ENCODE measurements at places on chromosomes 7 and 10. TPM values are rescaled to one million over a fixed set of nuclear protein-coding genes. Genes with fewer than 3 reads are reported as not detected.
A peak's percentile ranks its signal among the peaks of the same experiment; 100 is the strongest.

GRCh38 chr7:106770191-106770590, 94.9 kb upstream of the PIK3CG start:
- H3K27me3 ChIP-seq: no peaks in the 10 kb centered on the region
- DNase-seq: no peak
- no peaks in the 10 kb centered on the region for H3K36me3 ChIP-seq

DNA sequence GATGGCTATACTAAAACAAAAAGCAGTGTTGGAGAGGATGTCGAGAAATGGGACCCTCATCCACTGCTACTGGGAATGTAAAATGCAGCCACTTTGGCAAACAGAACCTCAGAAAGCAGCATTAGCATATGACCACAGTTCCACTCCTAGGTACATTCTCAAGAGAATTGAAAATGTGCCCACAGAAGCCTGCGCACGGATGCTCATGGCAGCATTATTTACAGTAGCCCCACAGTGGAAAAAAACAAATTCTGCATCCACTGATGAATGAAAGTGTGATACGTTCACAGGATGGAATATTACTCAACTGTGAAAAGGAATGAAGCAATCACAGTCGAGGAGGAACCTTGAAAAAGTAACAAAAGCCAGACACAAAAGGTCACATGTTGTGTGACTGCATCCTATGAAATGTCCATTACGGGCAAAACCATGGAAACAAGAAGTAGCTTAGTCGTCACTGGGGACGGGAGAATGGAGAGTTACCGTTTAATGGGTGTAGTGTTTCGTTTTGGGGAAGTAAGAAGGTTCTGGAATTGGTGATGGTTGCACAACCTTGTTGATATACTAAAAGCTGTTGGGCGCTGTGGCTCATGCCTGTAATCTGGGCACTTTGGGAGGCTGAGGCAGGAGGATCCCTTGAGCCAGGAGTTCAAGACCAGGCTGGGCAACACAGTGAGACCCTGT, 2.5 kb upstream of the UPK3B start:
- H3K27ac ChIP-seq: no peak overlapping the region
- DNase-seq: no peak
- H3K27me3 ChIP-seq: no peaks in the 10 kb centered on the region

DNA sequence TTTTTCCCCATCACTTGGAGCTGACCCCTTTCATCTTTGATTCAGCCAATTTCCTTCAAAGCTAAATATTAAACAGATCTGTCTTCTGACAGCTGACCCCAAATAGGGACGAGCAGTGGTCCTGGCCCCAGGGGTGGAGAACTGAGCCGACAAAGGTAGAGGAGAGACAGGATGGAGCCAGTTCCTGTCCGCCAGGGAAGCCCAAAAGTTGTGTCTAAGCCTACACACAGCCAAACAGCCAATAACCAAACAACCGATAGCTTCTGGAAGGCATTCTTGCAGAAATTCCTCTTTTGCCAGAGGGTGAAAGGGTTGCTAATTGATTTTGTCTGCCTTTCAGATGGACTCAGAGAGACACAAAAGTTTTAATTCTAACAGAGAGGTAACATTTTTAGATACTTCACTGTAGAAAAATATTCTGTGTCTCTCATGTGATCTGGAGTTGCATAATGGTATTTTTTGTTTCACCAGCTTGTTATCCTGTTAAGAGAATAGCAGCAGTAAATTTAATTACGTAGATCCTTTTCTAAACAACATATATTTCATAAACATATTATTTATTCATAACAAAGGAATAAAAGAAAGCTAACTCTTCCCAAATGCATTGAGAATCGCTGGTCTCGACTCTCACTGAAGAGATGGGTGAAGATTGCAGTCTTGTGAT, 161.7 kb upstream of the LYZL1 start:
- H3K36me3 ChIP-seq: no peaks in the 10 kb centered on the region
- no peaks in the 10 kb centered on the region for H3K4me1 ChIP-seq
- DNase-seq: no peak
- H3K4me3 ChIP-seq: no peak overlapping the region
- no peak overlapping the region for H3K27ac ChIP-seq

GRCh38 chr10:24731942-24732341, 8.3 kb upstream of the ARHGAP21 start:
- no peaks in the 10 kb centered on the region for H3K4me1 ChIP-seq
- no peaks in the 10 kb centered on the region for H3K27me3 ChIP-seq
- H3K4me3 ChIP-seq: no peak overlapping the region
- DNase-seq: no peak
- H3K36me3 ChIP-seq: no peaks in the 10 kb centered on the region

- H3K27me3 ChIP-seq: no peaks in the 10 kb centered on the region
- 0 out of 2 replicates have a peak overlapping the region, but pooled peaks have one; percentile 0 for H3K27ac ChIP-seq
- peaks cover 31% of the 10 kb centered on the region for H3K4me1 ChIP-seq
- H3K36me3 ChIP-seq: no peaks in the 10 kb centered on the region
- H3K4me3 ChIP-seq: no peak overlapping the region
Measured at GRCh38 chr7:69837387-69838068, 239.3 kb downstream of the AUTS2 start.

DNA sequence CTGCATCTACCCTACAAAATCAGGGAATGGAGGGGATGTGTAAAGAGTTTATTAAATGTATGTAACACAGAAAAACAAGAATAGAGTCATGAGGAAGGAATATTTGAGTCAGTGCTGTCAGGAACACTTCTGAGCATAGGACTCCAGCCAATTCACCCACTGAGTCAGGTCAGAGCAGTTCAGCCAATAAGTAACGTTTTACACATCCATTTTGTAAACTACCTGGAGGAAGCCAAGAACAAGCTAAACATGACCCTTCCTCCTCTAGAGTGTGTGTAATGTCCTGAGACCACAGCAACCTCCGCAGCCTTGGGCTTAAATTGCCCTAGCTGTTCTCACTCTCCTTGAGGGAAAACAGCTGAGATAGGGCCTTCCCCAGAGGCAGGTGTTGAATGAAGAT, 691.5 kb upstream of the LRRN3 start:
- H3K27ac ChIP-seq: no peak overlapping the region
- no peak overlapping the region for H3K4me3 ChIP-seq
- H3K36me3 ChIP-seq: no peaks in the 10 kb centered on the region
- no peaks in the 10 kb centered on the region for H3K27me3 ChIP-seq
- DNase-seq: no peak

DNA sequence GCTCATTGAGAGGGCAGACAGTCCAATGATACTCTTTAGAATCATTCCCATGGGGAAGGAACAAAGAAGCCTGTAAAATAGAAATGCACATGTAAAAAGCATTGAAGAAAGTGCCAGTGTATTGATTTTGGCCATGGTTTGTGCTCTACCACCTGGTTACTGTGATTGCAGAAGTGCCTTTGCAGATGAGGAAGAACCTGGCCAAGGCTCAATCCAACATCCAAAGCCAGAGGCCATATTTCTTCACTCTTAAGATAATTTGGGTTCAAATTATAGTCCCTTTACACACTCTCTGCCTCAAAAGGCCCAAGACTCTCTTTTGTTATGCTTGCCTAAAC, 122.1 kb downstream of the EGFR start:
- H3K36me3 ChIP-seq: no peaks in the 10 kb centered on the region
- no peaks in the 10 kb centered on the region for H3K4me1 ChIP-seq
- no peak overlapping the region for H3K27ac ChIP-seq
- no peak overlapping the region for H3K4me3 ChIP-seq
- DNase-seq: no peak
- no peaks in the 10 kb centered on the region for H3K27me3 ChIP-seq

- no peaks in the 10 kb centered on the region for H3K36me3 ChIP-seq
- no peak overlapping the region for H3K27ac ChIP-seq
- H3K4me1 ChIP-seq: no peaks in the 10 kb centered on the region
- DNase-seq: no peak
- H3K4me3 ChIP-seq: no peak overlapping the region
Measured at GRCh38 chr10:92747600-92747999, 57.8 kb downstream of the HHEX start.

DNA sequence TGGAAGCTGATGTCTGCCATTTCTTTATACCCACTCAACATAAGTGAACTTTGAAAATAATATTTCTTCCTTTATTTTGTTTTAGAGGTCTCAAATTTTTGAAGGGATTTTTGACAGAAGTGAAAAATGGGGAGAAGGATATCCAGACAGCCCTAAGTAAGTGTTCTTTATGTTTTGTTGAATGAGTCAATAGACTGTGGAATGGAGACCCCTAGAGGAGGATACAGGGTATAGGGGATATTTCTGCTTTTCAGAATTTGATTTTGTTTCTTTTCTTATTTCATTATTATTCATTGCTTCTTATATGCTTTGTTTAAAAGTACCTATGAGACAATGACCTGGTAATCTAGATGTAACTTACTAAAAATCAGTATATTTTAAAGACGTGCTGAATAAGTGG, 34.4 kb downstream of the PLEKHA8 start:
- H3K4me3 ChIP-seq: no peak overlapping the region
- H3K27ac ChIP-seq: no peak overlapping the region
- peaks cover 19% of the 10 kb centered on the region for H3K36me3 ChIP-seq
- no peak for DNase-seq
- no peaks in the 10 kb centered on the region for H3K27me3 ChIP-seq
- no peaks in the 10 kb centered on the region for H3K4me1 ChIP-seq

DNA sequence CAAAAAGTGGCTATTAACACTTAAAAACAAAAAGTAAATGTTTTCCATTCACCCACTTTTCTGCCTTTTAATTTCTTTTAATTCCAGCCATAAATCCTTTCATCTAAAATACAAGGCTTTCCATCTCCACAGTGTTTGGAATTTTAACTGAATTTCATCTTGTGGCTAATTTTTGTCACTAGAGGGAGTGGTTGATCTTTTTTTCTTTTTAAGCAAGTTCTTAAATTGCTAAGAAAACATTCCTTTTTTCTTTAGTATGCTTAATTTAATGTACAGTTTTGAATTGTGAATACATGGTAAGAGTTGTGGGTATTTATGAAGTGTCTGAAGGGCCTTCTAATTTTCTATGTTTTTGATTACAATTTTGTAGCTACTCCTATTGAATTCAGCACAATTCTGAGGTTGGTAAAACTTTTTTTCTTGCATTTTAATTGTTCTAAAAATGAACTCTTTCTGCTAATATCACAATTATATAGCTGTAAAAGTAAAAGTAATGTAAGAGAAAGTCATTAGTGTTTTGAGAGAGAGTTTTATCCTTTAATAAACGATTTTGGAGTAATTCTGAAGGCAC, 54.9 kb upstream of the ANK3 start:
- no peaks in the 10 kb centered on the region for H3K27me3 ChIP-seq
- no peak for DNase-seq
- H3K27ac ChIP-seq: no peak overlapping the region
- H3K36me3 ChIP-seq: no peaks in the 10 kb centered on the region
- H3K4me1 ChIP-seq: no peaks in the 10 kb centered on the region

DNA sequence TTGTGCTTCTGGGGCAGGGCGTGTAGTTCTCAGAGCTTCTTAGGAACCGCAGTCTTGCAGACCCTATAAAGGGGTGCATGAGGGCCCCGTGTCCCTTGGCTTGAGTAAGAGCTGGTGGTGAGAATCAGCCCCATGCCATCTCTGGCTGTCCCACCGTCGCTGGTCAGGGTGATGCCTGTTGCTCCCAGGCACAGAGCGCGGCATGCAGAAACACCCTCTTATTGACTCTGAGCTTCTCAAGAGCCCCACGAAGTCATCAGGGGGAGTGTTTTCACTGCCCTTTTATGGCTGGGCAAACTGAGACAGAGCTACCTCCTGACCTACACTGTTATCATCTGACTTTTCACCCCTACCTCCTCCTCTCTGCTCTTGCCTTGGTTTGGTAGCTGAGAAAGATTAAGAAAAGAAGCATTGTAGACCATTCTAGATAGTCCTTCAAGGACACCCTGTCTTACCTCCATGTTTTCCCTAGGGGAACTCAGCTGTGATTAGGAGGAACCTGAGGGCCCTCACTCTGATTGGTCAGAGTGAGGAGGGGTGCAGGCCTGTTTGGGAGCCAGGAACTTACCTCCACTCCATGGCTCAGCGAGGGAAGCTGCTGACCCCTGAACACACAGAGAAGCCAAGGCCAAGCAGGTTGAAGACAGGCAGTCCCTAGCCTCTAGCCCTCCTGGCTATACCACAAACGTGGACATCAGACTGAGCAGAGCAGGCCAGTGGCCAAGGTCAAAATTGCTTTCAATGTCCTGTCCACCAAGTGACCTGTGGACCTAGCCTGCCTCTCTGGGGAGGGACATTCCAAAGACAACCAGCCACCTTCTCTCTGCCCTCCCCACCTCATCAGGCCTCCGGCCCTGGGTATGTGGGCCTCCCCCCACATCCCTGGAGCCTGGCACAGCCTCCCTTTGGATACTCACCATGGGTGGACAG, 17.6 kb downstream of the UNC5B start:
- H3K36me3 ChIP-seq: no peaks in the 10 kb centered on the region
- no peaks in the 10 kb centered on the region for H3K27me3 ChIP-seq
- peaks cover 10% of the 10 kb centered on the region for H3K4me1 ChIP-seq
- DNase-seq: no peak
- no peak overlapping the region for H3K27ac ChIP-seq

- DNase-seq: no peak
- no peak overlapping the region for H3K4me3 ChIP-seq
- H3K4me1 ChIP-seq: no peaks in the 10 kb centered on the region
- no peaks in the 10 kb centered on the region for H3K36me3 ChIP-seq
- no peak overlapping the region for H3K27ac ChIP-seq
- no peaks in the 10 kb centered on the region for H3K27me3 ChIP-seq
Measured at GRCh38 chr7:125871431-125871830, 941.8 kb upstream of the POT1 start.

DNA sequence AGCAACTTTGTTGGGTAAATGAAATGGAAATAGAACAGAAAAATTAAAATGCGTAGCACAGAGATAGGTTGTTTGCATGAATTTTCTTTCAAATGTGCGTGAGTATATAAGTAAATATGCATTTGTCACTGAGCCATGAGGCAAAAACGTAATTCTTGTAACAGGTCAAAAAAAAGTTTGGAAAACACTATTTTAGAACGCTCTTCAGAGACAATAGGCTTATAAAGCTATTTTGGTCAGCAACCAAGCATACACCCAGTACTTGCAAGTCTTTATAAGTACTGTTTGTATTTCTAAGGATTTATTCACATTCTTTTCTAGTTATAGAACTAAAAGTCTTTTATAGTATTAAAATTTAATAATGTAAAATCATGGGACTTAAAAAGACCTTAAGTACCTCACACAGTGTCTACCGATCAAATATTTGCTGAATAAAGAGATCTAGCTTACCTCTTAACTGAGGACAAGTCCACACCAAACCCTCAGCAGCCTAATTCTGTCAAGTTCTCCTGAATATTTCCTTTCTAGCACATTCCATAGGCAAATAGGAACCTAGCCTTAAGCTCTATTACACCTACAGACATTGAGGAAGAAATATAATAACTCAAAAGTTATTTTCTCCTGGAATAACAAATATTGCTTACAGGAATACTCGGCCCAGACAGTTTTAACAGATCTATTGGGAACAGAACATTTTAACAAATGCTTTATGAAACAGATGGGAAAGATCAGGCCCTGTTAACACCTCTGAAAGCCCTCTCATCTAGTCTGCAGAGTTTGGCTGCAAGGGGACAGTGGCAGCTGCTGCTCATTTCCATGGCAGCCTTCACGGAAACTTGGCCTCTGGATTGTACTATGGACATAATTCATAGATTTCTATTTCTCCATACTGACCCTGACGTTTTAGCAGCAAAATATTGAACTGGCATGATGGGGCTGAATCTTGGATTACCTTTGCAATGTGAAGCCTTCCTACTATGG, 8.8 kb downstream of the CRPPA start:
- H3K27ac ChIP-seq: no peak overlapping the region
- H3K4me1 ChIP-seq: no peaks in the 10 kb centered on the region
- DNase-seq: no peak
- no peak overlapping the region for H3K4me3 ChIP-seq

The HOXA3 gene
- not detected for total RNA-seq

The MACC1 gene
- 17.1 TPM for total RNA-seq

The CNNM2 gene
- total RNA-seq: 20.3 TPM

The IFIT2 gene
- total RNA-seq: 0.40 TPM

The GBX1 gene
- not detected for total RNA-seq

The LBX1 gene
- not detected for total RNA-seq

The AMPH gene
- total RNA-seq: 12.1 TPM

The HKDC1 gene
- 0.78 TPM for total RNA-seq
